ENCODE measurements at places on chromosomes 11 and 22.

GRCh38 chr11:17598700-17599459 is 51.8 kb downstream of the OTOG start:
- DNase-seq, result peak; percentile 20

DNA sequence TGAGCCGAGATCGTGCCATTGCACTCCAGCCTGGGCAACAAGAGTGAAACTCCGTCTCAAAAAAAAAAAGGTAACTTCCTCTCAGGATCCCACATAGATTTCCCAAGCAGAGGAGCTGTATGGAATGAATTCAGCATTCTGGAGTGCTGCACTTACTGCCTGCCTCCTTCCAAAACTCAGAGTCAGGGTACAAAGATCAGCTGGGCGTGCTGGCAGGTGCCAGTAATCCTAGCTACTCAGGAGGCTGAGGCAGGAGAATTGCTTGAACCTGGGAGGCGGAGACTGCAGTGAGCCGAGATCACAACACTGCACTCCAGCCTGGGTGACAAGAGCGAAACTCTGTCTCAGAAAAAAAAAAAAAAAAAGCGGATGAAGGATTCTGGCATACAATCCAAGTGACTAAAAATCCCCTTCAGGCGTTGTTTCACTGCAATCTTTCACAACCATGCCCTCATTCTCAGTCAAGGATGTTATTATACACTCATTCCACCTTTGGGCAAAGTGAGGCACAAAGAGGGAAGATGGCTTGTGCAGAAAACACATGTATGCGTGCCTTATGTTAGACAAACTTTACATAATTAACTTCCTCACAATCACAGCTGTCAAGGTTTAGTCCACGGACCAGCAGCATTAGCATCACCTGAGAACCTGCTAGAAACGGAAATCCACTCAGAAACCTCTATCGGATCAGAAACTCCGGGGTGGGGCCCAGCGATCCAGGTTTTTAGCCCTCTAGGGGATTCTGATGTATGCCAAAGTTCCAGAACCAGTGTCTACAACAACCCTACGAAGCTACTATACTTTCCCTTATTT is 1.1 kb upstream of the NOL12 start:
- no peak for DNase-seq

DNA sequence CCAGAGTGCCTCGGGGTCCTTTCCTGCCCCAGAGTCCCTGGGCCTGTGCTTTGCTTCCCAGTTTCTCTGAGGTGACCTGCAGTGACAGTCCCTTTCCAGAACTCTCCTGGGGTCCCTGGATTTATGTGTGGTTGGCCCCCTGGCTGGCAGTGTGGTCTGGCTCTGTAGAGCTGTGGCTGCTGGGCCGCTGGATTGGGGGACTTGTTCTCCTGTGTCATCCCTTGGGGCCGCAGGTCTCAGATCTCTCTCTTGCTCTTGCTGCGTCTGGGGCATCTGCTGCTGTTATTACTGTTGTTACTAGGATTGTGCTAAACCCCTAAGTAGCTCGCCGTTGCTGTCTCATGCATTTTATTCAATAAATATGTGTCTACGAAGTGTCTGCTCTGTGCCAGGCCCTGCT is 31.9 kb downstream of the FAM83F start:
- no peak for DNase-seq

DNA sequence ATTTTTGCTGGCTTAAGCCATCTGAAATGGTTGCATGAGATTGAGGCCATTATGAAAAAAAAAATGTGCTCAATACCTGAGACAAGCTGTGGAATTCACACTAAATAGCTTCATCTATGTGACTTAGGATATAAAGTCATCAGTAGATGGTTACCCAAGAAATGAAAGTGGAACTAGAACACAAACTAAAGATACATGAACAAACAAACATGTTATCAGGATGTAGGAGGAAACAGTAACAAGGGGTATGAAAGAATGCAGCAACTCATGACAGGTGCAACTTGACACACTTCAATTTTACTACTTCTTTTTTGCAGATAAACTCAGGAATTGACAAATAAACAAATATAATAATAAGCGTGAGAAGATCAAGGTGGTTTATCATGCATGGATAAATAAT is 155.0 kb downstream of the WT1 start:
- no peak for DNase-seq

DNA sequence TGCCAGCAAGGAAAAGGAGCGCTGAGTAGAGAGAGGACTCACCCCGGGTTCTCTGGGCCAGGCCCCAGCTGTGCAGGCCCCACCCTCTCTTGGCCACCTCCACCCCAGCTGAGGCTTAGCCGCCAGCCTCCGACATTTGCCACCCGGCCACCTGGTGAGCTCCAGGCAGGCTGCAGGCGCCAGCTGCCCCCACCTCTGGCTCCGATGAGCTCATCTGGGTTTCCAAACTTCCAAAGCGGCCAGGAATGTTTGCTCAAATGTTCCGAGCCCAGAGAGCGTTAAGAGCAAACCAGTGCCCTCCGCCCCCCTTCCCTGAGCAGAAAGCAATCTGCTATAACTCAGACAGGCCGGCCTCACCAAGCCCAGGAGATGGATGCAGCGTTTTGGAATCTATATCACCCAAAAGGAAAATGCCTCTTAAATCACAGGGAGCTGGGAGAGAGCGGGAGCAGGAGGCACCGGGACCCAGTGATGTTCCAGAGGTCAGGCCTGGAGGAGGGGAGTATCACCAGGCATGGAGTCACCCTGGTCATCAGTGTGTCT is 9.1 kb upstream of the MN1 start:
- DNase-seq, result no peak

DNA sequence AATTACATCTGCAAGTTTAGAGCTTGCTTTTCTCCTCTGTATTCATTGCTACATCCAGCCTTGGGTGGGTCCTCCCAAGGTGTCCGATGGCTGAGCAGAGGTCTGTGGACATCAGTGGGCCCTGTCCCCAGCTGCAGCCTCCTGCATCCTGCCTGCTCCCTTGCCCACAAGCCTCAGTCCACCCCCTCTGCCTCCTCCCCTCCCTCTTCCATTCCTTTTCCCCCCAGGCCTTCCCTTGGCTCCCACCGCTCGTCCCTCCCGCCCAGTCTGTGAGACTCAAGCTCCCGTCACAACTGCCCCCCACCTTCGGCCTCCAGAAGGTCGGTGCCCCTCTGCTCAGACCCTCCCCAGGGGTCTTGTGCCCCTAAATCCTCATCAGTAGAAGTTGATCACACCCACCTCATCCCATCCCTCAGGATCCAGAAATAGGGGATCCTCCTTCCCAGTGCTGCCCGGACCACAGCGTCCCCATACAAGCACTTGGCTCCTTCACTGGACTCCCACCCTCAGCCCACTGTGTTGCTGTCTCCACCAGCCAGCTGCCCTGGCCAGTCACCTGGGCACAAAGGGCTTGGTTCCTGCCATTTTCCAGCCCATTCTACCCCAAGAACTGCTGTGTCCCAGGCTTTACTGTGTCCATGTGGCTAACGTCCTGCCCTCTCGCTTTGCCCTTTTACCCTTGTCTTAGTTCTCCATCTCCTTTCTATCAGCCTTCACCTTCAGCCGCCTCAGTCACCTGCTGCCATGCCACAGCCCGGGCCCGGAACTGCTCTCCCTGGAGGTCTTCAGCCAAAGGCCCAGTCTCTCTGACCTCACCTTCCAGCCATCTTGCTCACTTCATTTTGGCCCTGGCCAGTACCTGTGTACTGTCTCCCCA is 2.2 kb upstream of the OMP start:
- DNase-seq, result no peak

DNA sequence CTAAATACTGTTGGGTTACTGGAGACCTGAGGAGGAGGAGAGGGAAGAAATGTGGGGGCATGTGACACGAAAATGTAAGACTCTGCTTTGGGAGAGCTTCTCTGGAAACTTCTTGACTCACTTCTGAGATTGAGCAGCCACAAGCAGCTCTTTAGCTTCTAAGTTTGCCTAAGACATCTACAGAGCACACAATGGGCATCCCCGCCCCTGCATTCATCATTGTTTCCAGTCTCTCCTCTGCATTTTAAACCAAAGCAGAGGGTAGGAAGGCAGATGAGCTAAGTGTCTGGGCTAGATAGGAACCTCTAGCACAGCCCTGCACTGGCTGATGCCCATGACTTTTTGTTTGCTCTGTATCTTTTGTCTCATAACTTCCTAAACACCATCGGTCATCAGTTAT is 2.1 kb upstream of the OR52D1 start:
- no peak for DNase-seq

GRCh38 chr11:125114518-125114917 is 3.1 kb upstream of the TMEM218 start:
- no peak for DNase-seq

- DNase-seq, result no peak
Measured at GRCh38 chr11:75351791-75352587, 528 bp upstream of the ARRB1 start.

Data from HS-27A (cell line).